CD4-positive, alpha-beta T cell treated with Interferon gamma for 1 hour (primary cell): ENCODE measurements at places on chromosomes 1 and 21.

- no peak for DNase-seq
Measured at GRCh38 chr1:200242110-200243041, 167.5 kb downstream of the ZNF281 start.

- DNase-seq, result peak; percentile 21
Measured at GRCh38 chr1:112956544-112957132, 642 bp upstream of the SLC16A1 start.

DNA sequence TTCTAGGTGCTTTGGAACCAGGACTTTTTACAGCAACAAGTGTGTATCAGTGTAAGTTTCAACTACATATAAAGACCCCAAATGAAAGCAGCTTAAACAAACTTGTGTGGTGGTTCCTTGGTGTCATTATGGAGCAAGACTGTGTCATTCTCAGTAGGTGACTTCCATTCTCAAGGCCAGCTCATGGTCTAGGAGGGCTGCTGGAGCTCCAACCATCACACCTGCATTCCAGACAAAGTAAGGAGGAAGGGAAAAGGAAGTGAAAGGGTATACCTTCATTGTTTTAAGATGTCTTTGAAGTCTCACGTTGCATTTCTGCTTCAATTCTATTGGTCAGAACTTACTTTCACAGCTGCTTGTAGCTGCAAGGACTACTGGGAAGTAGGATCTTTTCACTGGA lies 188.6 kb downstream of the C1orf94 start:
- DNase-seq, result no peak

- no peak for DNase-seq
Measured at GRCh38 chr1:17061486-17061885, 7.7 kb upstream of the SDHB start.

DNA sequence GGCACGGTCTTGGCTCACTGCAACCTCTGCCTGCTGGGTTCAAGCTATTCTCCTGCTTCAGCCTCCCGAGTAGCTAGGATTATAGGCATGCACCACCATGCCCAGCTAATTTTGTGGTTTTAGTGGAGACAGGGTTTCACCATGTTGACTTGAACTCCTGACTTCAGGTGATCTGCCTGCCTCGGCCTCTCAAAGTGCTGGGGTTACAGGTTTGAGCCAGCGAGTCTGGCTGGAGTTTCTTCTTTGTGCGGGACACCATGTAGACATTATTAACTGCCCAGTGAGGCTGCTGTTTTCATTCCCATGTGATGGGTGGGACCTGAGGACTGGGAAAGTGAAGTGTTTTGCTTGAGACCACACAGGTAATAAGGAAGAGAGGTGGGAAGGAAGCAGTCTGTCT lies 23.3 kb downstream of the PLA2G5 start:
- no peak for DNase-seq

DNA sequence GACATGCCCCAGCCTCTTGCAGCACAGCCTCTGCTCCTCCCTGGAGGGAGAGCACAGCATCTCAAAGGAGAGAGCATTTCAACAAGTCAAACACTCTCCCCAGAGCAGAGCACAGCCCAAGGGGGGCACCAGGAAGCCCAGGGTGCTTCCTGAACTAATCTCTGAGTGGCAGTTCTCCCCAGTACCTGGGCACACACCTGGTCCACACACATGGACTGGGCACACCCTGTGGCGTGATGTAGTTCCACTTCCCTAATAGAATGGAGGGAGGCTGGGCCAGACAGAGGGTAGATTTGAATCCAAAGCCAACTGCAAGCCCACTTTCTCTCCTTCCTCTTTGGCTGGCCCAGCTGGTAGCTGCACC lies 55.5 kb downstream of the CD46 start:
- DNase-seq, result peak; percentile 30

GRCh38 chr1:61050541-61051442 lies 31.6 kb upstream of the NFIA start:
- DNase-seq, result no peak

GRCh38 chr1:223455470-223455869 lies 62.3 kb downstream of the CCDC185 start:
- no peak for DNase-seq

GRCh38 chr1:236760480-236760879 lies 34.6 kb upstream of the MTR start:
- no peak for DNase-seq

DNA sequence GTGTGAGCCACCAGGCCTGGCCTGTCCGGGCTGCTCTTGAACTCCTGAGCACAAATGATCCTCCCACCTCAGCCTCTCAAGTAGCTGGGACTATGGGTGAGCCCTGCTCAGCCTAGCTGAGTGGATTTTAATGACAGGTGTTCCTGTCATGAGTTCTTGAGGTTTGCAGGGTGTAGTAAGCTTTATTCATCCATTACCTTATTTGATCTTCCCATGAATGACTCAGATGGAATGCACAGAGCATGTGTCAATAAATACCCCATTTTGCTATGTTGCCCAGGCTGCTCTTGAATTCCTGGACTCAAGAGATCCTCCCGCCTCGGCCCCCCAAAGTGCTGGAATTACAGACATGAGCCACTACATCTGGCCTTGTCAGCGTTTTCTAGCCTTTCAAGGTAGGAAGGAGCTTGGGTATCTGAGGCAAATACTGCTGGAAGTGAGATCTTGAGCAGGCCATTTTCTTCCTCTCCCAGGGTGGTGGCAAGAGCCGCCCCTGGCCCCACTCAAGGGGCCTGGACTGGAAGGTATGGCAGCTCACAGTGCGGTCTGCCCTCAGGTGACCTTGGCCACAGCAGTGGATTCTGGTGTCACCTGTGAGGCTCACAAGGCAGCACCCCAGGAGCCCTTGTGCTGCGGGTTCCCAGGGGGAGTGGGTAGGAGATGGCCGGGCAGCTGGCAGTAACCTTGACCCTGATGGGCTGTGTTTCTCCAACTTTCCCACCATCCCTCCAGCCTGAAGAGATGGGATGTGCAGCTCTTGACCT lies 20.0 kb downstream of the PIK3CD start:
- DNase-seq, result no peak

- no peak for DNase-seq
Measured at GRCh38 chr21:37916310-37917051, at the start of gene KCNJ6. KCNJ6 (minus strand) TSS chr21:37916457; CDS start chr21:37840682, 75,775 bp downstream.

DNA sequence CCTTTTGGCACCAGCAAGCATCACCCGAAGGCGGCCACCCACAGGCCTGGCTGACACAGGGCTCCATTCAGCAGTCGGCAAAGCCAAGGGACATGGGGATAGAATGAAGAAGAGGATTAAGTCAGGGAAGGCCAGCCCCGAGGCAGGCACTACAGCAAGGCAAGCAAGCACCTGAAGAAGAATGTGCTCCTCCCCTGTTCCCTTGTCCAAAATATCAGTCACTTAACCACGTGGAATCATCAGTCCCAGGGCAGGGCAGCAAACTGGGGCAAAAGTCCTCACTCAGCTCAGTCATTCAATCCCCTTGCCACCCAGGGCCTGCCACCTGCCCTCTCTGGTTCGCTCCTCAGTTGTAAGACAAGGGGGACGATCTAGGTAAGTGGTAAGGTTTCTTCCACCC lies 9.3 kb downstream of the KANK4 start:
- DNase-seq, result no peak

- DNase-seq, result no peak
Measured at GRCh38 chr1:164563721-164564360, 4.9 kb downstream of the PBX1 start.

DNA sequence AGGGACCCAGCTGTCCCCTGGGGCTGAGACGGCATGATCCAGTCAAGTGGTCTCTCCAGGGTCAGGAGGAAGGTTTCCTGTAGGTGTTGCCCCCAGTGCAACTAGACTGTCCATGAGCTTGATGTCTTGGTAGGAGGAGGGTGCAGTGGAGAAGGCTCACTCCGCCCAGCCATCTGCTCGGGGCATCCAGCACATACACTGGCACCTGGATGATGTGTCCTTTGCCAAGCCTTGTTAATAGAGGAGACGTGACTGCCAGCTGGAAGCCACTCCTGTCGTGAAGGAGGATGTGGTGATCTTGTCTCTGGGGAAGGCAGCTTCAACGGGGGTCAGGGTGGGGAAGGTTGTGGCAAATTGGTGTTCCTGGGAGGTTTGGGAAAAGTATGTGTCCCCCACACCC lies 6.2 kb downstream of the DISP3 start:
- DNase-seq, result no peak

DNA sequence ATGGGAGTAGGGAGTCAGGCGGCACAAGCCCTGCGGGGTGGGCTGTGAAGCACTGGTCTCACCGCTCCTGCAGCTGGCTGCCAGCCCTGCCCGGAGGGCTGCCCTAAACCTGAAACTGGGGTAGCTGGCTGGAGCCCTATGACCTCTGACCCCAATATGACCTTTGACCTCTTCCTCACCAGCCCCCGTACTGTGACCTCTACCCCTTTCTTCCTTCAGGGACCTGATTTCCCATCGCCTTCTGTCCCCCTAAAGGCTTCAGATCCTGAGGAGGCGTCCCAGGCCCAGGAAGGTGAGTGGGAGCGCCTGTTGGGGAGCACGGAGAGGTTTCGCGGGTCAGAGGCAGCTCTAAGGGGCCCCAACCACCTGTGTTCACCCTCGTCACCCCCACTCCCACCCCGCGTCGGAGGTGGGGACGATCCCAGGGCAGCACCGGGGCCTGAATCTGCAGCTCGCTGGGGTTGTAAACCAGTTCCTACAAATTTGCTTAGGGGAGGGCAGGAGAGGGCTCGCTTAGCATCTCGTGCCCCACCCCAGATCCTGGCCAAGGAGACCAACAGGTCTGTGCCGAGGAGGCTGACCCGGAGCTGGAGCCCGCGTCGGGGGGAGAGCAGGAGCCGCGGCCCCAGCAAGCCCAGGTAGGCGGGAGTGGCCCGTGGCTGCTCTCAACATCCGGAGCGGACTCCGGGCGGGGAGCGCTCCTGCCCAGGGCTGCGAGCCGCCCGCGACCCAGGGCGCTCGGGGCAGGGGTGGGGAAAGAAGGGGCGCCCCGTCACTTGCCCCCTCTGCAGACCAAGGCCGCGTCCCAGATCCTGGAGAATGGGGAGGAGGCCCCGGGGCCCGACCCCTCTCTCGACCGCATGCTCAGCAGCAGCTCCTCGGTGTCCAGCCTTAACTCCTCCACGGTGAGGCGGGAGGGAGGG lies 7.3 kb downstream of the SYTL1 start:
- no peak for DNase-seq

DNA sequence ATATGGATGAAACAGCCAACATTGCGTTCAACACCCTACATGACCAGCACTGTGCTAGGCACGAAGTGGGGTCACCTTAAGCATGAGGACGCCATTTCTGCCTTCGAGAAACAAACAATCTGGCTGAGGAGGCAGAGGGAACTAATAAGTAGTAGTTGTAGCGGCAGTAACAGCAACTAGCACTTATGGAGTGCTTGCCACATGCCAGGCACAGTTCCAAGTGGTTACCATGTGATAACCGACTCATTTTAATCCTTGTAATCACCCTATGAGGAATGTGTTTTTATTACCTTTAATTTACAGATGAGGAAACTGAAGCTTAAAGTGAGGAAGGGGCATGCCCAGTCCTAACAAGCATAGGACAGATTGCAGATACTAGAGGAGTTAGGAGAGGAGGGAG lies 33.7 kb downstream of the KCND3 start:
- no peak for DNase-seq

DNA sequence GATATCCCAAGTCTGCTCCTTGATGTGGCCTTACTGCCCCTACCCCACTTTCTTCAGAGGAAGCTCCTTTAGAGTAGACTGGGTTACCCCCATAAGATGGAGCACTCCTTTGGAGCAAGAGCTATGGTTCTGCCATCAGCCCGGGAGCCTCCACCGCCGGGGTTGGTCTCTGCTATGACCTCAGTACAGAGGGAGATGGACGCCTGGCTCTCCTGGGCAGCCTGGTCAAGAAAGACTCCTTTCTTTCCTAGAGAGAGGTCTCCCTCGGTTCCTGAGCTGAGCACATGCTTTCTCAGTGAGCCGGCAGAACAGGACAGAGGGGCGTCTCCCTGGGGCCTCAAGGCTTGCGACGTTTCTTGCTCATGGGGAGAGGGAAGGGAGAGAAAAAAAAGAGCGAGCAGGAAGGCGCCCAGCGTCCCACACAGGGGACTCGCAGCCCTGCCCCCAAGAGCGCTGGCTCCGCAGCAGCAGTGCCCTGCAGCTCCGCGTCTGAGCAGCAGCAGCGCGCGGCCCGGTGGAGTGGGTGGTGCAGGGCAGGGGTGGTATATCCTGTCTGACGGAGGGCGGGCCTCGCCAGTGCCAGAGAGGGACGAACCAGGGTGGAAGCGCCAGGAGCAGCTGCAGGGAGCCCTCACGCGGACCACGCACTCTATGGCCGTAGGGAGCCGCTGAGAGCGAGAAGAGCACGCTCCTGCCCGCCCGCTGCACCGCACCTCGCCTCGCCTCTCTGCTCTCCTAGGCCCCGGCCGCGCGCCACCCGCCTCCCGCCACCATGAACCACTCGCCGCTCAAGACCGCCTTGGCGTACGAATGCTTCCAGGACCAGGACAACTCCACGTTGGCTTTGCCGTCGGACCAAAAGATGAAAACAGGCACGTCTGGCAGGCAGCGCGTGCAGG lies at the start of gene PKP1:
TSS of gene PKP1 (plus strand) at position 576 of the 899 bp plus-strand sequence. CDS start at position 773, 197 bp downstream.
- no peak for DNase-seq

GRCh38 chr1:202212787-202213186 lies 19.2 kb downstream of the LGR6 start:
- DNase-seq, result no peak

GRCh38 chr1:67684526-67685066 lies 405 bp upstream of the GADD45A start:
- DNase-seq, result no peak

DNA sequence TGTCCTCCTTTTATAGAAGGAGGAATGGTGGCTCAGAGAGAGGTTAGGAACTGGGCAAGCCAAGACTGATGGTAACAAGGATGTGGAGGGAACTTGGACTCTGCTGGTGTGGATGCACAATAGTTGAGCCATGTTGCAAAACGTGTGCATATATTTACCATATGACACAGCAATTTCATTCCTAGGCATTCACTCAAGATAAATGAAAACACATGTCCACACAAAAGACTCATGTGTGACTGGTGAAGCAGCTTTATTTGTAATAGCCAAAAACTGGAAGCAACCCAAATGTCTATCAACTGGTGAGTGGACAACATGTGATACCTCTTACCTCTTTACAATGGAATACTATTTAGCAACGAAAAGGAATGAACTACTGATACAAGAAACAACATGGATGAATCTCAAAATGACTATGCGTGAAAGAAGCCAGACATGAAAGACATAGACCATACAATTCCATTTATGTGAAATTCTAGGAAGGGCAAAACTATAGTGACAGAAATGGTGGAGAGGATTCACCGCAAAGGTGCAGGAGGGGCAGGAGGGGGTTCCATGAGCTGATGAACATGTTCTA lies 36.2 kb downstream of the CAMK2N1 start:
- no peak for DNase-seq

DNA sequence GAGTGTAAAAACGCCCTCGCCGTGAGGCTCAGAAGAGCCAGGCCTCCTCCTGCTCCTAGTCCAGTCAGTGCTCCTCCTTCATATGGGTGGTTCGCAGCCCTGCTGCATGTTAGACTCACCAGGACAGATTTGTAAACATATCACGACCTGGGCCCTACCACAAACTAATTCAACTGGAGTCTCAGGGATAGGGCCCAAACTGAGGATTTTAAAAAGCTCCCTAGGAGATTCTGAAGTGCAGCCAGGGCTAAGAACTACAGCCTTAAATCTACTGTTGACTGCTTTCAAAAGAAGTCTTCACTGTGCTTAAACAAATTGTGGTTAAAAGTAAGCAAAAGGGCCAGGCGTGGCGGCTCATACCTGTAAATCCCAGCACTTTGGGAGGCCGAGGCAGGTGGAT lies 57.0 kb downstream of the CAMTA1 start:
- DNase-seq, result no peak

- no peak for DNase-seq
Measured at GRCh38 chr1:1050577-1051052, 23.5 kb downstream of the RNF223 start.

- peak; percentile 83 for DNase-seq
Measured at GRCh38 chr1:203327684-203328457, 22.6 kb downstream of the BTG2 start.
